ENCODE measurements at places on chromosomes 12 and 14.
A peak's percentile ranks its signal among the peaks of the same experiment; 100 is the strongest.

DNA sequence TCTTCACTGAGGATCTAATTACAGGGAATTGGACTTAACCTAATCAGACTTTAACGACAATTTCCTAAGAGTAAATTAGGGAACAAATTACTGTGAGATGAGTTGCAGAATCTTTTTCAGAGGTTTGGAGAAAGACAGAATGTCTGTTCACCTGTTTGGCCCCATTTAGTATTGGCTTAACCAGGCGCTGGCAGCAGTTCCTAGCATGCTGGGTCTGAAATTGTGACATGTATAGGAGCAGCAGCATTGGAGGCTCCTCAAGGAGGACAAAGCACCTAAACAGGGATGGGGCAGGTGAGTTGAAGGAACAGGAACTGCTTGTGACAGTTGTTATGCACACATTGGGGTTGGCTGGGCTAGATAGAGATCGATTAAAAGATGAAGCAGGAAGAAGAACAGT, 51.0 kb downstream of the KCNMB4 start:
- DNase-seq = no peak

- no peak for DNase-seq
These were observed 623.2 kb downstream of the CCER1 start for GRCh38 chr12:90331821-90332220.

DNA sequence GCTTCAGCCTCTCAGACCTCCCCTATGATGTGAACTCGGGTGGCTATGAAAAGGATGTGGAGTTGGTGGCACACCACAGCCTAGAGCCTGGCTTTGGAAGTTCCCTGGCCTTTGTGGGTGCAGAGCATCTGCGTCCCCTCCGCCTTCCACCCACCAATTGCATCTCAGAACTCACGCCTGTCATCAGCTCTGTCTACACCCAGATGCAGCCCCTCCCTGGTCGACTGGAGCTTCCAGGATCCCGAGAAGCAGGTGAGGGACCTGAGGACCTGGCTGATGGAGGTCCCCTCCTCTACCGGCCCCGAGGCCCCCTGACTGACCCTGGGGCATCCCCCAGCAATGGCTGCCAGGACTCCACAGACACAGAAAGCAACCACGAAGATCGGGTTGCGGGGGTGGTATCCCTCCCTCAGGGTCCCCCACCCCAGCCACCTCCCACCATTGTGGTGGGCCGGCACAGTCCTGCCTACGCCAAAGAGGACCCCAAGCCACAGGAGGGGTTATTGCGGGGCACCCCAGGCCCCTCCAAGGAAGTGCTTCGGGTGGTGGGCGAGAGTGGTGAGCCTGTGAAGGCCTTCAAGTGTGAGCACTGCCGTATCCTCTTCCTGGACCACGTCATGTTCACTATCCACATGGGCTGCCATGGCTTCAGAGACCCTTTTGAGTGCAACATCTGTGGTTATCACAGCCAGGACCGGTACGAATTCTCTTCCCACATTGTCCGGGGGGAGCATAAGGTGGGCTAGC, 7.0 kb upstream of the RPS26 start:
- DNase-seq = no peak

DNA sequence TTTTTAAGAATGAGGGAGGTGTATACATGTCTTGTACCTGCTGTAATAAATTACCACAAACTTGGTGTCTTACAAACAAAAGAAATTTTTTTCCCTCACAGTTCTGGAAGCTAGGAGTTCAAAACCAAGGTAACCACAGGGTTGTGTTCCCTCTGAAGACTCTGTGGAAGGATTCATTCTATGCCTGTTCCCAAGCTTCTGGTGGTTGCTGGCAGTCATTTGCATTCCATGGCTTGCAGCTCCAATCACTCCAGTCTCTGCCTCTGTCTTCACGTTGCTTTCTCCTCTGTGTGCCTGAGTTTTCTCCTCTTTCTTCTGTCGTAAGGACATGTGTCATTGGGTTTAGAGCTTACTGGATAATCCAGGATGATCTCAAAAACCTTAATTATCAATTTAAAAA, 15.4 kb upstream of the ZNF641 start:
- DNase-seq = no peak

DNA sequence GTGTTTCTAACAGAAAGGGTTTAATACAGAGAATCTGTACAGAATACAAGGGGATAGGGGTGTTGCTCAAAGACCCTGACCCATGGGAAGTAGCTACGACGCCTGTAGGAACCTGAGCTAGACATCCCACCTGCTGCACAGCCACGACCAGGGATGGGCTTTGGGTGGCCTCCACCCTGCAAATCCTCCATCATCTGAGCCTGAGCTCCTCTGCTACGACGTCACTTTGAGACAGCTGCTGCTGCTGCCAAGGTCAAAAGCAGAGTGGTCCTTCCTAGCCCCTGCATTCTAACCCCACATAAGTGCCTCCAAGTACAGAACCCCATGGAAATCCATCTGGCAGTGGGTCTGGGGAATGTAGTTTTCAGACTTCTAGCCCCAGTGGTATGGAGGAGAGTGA, 43.8 kb downstream of the JAG2 start:
- no peak for DNase-seq

- no peak for DNase-seq
These were observed 112.2 kb downstream of the TBX5 start for GRCh38 chr12:114293571-114294302.

DNA sequence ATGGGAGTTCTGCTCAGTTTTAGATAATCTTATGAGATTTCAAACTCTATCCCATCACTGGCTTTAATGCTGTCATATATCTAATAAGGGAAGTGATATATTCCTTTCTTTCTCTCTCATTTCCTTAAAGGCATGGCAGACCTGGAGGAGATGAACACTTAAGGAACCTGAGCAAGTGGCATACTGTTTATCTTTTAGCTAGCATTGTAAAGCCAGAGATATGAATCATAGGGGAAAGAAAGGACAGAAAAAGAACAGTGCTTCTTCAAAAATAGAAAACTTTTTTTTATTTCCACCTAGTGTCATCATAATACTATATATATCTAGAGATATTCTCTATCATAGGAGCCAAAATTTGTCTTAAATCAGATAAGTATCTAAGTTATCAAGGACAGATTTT, 68.3 kb upstream of the PSMA6 start:
- no peak for DNase-seq

GRCh38 chr12:3045494-3045893, 31.7 kb upstream of the TSPAN9 start:
- no peak for DNase-seq

DNA sequence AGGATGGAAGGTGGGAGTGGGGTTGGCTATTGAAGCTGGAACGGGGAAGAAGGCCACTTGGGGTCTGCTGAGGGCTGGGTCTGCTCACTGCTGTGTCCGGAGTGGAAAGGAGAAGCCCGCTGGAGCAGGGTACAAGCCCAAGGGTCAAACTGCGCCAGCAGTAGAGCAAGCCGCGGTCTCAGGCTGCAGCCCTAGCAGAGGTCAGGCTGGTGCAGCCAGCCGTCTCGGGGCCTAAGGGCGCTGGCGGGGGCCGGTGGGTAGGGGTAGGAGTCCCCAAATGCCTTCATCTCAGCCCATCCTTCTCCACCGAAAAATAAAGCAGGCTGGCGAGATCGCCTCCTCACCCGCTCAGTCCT, 718 bp upstream of the JDP2 start:
- no peak for DNase-seq

DNA sequence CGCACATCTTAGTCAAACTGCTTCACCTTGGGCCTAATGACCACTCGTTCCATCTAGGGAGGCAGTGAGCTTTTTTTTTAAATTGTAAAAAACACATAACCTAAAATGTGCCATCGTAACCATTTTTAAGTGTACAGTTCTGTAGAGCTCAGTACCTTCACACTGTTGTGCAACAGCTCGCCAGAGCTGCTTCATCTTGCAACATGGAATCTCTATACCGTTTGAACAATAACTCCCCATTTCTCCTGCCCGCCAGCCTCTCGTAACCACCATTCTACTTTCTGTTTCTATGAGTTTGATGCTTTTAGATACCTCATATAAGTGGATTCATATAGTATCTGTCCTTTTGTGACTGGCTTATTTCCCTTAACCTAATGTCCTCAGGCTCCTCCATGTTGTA, 196.2 kb downstream of the CHST11 start:
- no peak for DNase-seq

DNA sequence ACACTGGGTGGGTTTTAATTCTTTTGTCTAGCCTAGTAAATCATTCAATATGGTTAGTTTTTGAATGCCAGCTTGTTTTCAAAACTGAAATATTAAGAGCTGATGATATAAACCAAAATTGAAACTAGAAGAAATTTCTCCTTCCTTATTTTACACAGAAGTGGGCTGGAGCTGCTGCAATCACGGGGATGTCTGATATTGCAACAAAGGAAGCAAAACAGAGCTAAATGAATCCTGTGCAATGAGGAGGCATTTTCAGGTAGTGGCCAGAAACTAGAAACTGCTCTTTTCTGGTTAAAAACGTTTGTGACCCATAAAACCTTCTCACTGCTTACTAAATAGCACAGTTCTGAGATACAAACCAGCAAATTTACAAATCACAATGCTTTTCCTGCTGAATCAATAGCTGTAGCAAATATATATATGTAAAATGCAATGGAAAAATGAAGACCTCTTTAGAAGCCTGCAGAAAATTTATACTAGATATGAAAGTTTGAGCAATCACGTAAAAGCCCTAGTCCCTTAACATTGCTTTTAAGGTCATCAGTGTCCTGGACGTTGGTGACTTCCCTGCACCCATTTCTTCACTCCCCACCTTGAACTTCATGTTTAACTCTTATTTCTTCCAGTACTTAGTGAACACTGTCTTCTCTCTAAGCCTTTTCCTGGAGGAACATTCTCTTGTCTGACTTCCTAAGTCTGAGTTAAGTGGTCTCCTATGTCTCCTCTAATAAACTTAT, 15.9 kb upstream of the LRRK2 start:
- no peak for DNase-seq

GRCh38 chr14:74566174-74567141, 45.6 kb downstream of the LTBP2 start:
- DNase-seq = no peak

DNA sequence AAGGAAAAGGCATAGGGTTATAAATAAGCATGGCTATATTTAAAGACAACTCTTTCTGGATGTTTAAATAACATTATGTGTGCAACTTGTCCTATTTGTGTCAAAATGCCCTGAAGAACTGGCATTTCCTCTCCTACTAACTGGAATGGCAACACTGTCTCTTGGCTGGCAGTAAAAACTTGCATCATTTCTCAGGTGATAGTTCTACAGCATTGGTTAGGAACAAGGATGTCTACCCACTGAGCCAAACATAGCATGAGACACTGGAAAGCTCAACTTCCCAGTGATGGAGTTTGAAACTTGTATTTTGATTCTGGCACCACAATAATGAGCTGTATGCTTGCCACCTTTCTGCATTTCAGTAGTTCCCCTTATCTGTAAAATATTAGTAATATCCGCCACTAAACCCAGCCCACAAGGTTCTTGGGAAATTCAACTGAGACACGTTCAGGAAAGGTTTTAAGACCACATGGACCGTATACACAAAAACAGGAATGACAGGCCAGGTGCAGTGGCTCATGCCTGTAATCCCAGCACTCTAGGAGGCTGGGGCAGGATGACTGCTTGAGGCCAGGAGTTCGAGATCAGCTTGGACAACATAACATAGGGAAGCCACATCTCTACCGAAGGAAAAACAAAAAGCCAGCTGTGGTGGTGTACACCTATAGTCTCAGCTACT, 5.1 kb downstream of the SLC38A2 start:
- DNase-seq = no peak

- no peak for DNase-seq
These were observed 11.1 kb downstream of the DCN start for GRCh38 chr12:91171476-91171875.

- DNase-seq = no peak
These were observed 41.9 kb upstream of the PAWR start for GRCh38 chr12:79732638-79733037.

DNA sequence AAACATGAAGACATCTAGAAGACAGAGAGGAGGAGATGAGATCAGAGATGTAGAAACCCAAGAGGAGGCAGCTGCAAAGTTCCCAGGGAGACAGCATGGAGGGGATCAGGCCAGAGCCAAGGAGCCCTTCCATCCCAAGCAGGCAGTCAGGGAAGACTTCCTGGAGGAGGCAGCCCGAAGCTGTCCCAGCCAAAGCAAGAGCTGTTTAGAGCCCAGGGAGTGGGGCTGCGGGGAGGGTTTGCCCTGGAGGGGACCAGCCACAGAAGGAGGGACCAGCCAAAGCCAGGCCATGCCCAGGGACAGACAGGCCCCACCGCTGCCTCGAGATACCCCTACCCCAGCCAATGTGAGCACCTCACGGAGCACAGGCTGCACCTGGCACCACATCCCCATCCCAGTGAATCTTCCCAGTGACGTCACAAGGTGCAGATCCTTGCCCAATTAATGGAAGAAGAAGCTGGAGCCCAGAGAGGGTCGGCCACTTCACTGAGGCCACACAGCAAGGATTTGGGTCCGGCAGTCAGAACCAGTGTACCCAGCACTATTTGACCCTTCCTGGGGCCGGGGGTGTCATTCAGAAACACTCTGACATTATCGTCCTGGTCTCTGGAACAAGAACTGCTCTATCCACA, 14.1 kb upstream of the DIO3 start:
- DNase-seq = no peak

DNA sequence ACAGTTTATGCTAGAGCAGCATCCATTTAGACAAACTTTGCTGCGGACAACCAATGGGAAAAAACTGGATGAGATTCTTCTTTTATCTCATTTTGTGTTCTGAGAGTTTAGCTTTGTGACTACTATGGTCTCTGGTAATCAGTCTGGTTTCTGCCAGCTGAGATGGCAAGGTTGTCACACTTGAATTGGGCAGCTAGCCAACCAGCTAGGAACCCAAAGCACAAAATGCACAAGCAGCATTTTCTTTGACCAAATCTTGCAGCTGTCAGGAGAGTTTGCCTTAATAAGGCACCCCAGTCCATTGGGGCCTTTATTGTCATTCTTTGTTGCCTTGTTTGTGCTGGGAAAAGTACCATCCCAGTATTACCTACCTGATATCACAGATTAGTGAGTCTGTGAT, 34.0 kb upstream of the ETV6 start:
- no peak for DNase-seq

DNA sequence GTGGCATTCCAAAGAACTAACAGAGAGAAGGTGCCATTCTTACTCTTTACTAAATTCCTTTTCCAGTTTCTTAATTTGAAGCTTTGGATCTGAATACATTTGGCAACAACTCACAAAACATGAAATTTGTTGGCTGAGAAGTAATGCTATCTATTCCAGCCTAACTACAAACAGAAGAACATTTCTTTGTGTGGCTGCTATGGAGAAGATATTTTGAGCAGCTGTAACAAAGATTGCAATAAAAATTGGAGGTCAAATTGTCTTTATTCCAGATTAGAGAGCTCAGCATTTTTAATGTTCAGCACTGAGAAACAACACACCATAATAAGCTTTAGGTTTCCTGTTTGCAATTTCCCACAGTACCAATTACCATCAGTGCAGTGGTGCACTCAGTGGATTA, 835.8 kb upstream of the FLRT2 start:
- DNase-seq = no peak

GRCh38 chr14:100275214-100275613, 31.0 kb downstream of the SLC25A29 start:
- no peak for DNase-seq

GRCh38 chr12:40010899-40011774, 94.7 kb downstream of the SLC2A13 start:
- peak; percentile 53 for DNase-seq
